ENCODE measurements at places on chromosomes 16 and 17.

DNA sequence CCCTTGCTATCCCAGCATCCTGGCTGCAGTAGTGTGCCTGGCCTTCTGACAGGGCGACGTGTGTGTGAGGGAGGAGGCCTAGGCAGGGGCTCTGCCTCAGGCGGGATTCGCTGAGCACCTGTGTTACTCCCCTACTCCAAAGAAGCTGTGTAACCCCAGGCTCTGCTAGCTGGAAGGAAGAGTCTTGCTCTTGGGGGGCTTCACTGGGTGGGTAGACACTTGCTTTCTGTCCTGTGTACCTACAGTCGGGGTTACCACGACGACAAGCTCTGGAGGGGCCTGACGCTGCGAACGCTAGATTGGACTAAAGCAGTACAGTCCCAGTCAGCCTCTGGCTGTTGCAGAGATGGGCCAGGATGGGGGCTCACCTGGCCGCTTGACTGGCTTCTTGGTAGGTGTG lies 9.5 kb downstream of the EXOC7 start:
- DNase-seq: no peak

GRCh38 chr17:19286751-19287341 lies 49.7 kb downstream of the EPN2 start:
- DNase-seq: no peak

DNA sequence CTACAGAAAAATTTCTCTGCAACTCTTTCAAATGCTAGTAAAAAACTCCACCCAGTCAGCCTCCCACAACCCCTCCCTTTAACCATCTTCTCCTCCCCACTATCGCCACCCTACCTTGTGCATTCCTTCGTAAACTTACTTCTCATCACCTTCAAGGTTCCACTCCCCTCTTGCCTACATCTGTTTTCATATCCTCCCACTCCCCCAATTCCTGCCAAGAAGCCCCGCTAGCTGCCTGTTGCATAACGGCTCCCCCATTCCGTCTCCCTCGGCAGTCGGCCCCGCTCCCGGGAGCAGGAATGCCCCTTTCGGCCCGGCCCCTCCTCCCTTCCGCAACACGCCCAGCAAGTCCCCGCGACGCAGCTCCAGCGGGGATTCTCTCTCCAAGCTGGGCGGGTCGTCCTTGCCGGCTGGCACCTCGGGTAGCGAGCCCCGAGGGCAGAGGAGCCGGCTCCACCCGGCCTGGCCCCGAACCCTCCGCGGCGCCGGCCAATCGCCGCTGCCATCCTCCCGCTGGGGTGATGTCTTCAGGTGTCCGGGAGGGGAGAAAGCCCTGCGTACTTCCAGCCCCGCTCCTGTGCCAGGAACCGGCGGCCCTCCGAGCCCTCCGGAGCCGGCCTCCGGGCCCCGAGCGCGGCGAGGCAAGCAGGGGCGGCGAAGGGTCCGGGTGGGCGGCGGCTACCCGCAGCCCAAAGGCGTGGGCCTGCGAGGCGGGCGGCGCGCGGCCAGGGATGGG lies 1.5 kb downstream of the PHLPP2 start:
- DNase-seq: peak; percentile 86

DNA sequence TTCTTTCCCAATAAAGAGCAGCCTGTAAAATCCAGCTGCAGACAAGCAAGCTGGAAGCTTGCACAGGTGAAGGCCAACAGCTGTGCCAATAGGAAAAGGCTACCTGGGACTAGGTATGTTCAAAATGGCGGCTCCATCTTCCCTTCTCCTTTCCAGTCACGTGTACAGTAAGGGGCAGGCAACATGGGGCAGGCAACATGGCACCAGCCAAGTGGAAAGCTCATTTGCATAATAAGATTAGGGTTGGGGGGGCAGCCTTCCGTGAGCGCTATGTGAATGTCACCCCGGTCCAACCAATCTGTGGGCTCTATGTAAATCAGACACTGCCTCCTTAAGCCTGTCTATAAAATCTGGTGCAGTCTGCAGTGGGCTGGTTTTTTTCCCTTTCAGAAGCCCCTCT lies 31.3 kb downstream of the TVP23A start:
- no peak for DNase-seq

- DNase-seq: no peak
Measured at GRCh38 chr17:8873801-8874715, 6.6 kb upstream of the PIK3R6 start.

DNA sequence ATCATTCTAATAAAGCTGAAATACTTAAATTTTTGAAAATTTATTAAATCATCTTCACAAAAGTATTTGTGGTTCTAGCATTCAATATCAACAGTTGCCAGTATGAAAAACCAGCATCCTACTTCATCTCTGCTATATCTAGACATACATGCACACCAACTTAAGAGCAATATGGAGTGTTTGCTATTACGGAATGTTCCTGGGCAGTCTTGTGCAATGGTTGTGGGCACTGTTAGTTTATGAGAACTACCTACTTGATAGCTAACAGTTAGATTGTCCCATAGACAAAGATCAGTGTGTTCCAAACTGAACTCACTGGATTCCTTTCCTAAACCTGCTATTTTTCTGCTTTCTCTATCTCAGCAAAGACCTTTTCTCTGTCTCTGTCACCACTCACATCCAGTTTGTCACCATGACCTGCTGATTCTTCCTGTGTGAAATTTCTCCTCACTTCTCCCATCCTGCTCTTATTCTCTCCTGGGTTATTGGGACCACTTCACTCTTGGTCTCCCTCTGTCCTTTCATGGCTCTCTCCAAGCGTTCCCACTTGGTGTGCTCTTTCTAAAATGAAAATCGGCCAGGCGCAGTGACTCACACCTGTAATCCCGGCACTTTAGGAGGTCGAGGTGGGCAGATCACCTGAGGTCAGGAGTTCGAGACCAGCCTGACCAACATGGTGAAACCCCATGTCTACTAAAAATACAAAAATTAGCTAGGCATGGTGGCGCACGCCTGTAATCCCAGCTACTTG lies 27.7 kb downstream of the CNTROB start:
- DNase-seq: no peak

DNA sequence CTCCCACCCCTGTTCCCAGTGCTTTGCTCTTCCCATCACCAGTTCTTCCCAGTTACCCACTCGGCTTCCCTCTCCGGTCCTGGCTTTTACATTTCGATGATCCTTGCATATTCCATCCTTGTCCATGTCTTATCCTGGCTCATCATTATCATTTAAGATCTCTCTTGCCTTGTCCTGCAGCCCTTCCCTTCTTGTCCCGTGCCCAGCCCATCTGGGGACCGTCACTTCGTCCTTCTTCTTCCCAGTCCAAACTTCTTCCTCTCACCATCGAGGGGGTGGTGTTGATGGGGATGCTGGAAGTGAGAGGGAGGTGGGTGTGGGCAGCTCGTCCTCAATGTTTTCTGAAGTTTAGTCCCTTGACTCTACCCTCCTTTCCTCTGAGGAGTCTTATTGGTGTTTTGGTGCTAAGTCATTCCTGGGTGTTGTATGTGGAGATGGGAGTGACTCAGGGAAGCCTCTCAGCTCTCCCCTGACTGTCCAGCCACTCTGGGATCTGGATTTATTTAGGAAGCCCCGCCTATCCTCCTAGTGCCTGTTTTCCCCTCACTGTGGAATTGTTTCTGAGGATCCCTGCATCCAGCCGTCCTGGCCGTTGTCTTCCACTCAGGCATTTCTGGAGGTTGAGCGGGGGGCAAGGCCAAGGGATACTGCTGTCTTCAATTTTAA lies 975 bp downstream of the SNX29 start:
- no peak for DNase-seq

DNA sequence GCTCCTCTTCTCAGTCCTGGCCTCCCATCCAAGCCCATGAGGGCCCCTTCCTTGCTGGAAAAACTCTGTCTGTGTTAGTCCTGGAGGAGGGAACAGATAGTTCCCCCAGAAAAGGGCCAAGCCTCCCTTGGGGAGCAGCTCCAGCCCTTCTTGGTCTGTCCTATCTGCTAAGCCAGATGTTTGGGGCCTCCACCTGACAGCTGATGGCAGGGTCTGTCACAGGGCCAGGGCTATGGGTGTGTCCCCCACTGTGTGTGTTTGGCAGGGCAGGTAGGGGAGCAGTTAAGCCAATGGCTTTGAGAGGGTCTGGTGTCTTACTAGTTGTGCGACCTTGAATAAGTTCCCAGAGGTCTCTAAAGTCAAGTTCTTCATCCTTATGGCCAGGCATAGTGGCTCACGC lies 13.6 kb upstream of the SLC4A1 start:
- DNase-seq: peak; percentile 37

GRCh38 chr17:61414936-61415251 lies 15.3 kb downstream of the TBX2 start:
- DNase-seq: no peak

GRCh38 chr17:42051645-42052044 lies 1.2 kb upstream of the C17orf113 start:
- no peak for DNase-seq

GRCh38 chr16:55508271-55508921 lies 476 bp upstream of the LPCAT2 start:
- no peak for DNase-seq

DNA sequence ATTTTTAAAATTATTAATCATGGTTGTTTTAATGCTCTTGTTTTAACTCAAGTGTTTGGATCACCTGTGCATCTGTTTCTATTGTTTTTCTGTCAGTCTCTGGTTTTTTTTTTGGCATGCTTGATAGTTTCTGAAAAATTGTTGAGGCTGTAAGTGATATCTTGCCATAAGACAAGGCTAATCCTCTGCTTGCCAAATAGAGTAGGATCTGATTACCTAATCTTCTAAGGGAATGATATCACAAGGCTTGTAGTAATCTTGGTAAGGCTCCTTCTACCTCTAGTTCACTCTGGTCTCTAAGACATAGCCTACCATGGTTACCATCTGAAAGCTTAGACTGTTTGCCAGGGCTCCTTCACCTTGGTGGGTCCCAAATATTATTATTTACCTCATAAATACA lies 81.0 kb downstream of the ATF7IP2 start:
- no peak for DNase-seq

DNA sequence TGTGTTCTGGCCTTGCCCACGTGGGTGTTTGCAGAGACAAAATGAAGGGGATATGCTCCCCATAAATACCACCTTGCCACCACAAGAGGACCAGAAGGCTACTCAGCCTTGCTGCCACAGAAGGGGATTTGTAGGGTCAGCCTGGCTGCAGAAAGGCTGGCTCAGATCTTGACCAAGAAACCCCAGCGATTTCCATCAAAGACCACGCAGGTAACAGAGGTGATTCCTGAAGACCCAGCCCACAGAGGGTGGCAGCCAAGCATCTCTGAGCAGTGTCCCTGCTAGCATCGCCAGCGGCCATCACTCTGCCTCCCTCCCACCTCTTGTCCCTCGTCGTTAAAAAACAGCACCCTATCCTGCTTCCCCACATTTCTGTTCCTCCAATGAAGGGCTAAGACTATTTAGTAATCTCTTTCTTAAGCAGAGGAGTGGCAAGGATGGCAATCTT lies 54.9 kb downstream of the BEAN1 start:
- no peak for DNase-seq

GRCh38 chr17:71251276-71251675 lies 869.5 kb upstream of the SOX9 start:
- DNase-seq: no peak

DNA sequence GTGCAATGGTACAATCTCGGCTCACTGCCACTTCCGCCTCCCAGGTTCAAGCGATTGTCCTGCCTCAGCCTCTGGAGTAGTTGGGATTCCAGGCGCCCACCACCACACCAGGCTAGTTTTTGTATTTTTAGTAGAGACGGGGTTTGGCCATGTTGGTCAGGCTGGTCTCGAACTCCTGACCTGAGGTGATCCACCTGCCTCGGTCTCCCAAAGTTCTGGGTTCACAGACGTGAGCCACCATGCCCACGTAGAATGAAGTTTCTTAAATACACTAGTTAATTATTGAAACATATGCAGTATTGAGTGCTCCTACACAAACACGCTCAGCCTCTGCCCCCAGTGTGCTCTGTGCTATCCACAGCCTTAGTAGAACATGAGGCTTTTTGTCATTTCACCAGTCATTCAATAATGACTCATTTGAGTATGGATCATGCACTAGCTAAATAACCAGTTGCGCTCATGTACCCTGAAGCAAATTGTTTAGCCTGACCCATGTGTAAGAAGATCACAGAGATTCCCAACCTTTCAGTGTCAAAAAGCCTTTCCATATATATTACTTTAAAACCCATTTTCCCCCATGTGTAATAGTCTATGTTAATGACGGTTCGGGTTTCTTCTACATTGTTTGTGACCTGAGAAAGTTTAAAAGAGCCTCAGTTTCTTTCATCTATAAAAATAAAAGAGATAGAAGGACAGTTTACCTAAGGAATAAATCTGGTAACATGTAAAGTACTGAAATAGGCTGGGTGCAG lies 49.7 kb downstream of the TUBD1 start:
- DNase-seq: no peak

GRCh38 chr17:73642659-73643000 lies 1.6 kb downstream of the SDK2 start:
- DNase-seq: no peak

GRCh38 chr17:27564463-27564862 lies 66.5 kb upstream of the LGALS9 start:
- DNase-seq: no peak

- no peak for DNase-seq
Measured at GRCh38 chr17:69711541-69711940, 297.0 kb downstream of the MAP2K6 start.

GRCh38 chr17:57481910-57482391 lies 225.6 kb downstream of the MSI2 start:
- DNase-seq: no peak

DNA sequence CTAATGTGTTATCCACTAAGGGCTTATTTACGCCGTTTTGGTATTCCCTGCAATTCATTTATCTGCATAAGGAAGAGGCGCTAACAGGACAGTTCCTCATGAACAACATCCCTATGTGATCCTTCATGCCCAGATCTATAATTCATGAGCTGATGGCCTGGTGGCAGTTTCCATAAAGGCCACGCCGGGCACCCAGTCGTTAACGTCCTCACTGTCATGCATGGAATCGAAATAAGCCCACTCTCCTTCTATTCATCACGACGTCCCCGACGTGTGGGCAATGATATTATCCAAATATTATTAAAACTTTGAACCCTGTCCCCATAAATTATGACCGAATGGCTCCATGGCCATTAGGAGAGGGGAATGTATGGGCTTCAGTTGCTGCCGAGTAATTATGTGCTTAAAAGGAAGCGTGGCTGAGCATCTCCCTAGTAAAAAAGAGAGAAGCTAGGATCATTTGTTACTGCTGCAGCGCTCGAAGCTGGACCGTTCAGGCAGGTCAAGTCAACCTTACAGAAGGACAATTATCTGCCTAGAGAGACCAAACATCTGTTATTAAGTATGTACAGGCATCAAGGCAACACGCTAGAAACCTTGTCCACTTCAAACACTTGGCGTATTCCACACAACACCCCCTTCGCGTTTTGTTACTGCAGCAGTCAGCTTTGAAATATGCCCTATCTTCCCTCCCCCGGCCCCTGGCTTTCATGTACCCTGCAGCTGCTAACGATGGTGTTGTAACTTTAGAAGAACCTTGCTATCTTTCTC lies 94.0 kb upstream of the SALL1 start:
- no peak for DNase-seq

GRCh38 chr16:47424846-47425245 lies 36.0 kb downstream of the ITFG1 start:
- DNase-seq: no peak

DNA sequence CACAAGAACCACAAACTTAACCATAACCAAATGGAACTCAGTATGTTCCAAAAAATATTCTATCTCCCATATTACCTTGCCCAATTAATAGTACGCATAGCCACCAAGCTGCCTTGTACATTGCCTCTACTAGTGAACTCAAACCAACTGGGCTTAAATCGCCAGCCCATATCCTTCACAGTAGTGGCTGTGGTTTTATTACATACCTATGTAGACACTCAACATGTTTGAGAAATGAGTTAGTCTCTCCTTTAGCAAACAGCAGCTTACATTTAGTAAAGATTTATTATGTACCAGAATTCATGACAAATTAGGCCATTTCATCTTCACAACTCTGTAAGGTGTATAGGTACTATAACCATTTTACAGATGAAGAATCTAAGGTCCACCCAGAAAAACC lies 41.4 kb downstream of the GRB2 start:
- no peak for DNase-seq

Data from Right ventricle myocardium inferior (tissue), 1 donor.